Stimulated activated CD4-positive, alpha-beta T cell treated with anti-CD3 and anti-CD28 coated beads, Interleukin-12 subunit alpha, Interleukin-12 subunit beta, amount 100 ng/mL, for 4 hours (primary cell): ENCODE measurements at places on chromosomes 6 and 20.

DNA sequence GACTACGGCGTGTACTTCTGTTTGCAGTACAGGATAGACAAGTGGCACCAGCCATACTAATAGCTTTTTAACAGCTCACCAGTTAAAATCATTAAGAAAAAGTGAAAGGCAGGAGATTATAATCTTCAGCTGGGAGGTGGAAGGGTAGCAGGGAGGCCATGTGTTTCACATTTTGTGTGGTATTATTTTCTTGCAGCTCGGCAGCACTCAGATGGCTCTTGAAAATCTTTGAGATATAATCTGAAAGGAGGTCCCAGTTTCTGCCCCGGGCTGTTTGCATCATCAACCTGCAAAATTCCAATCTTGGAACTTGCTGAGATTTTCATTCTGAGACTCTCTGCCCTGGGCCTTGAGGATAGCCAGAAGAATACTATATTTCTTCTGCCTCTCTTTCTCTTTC, 87.5 kb upstream of the HDAC2 start:
- DNase-seq = no peak

DNA sequence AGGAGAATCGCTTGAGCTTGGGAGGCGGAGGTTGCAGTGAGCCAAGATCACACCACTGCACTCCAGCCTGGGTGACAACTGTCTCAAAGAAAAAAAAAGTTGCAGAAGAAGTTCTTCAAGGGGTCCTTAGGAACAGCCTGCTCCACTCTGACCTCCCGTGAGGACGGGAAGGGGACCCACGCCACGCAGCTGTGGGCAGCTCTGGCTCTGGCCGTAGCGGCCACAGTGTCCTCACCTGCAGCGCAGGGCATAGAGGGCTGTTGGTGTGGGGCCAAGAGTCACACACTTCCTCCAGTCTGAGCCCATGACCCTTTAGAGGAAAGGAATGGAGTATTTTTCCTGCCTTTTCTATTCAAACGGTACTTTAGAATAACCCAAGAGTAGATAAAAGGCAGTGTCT, 5.4 kb downstream of the NTSR1 start:
- DNase-seq = no peak

DNA sequence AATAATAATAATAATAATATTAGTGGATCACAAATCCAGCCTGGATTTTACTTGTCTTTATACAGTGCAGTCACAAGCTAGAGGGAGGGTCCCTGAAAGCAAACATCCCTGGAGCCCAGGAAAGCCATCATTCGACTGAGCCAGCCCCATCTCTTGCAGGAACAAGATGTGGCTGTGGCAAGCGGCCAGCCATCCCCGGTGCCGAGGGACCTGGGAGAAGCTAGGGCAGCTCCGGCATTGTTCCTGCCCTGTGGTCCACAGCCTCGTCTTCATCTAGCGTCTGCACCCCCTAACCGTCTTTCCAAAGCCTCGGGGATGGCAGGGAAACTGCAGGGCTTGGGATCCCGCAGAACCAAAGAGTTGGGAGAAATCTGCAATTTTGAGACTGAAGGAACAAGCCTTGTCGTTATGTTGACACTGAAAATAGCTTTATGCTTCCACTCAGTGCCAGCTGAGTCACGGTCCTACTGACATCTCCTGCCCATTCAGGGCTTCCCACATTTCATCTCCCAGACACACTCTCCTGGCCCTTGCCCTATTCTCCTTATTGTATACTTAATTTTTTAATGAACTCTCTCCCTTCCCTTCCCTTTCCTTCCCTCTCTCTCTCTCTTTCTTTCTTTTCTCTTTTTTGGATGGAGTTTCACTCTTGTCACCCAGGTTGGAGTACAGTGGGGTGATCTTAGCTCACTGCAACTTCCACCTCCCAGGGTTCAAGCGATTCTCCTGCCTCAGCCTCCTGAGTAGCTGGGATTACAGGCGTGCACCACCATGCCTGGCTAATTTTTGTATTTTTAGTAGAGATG, 62.5 kb upstream of the ZNFX1 start:
- no peak for DNase-seq

GRCh38 chr6:39906318-39906761, 27.9 kb downstream of the MOCS1 start:
- no peak for DNase-seq

GRCh38 chr6:35231563-35231962, 17.8 kb downstream of the SCUBE3 start:
- no peak for DNase-seq

GRCh38 chr6:169841251-169841650, 89.8 kb downstream of the ERMARD start:
- no peak for DNase-seq

DNA sequence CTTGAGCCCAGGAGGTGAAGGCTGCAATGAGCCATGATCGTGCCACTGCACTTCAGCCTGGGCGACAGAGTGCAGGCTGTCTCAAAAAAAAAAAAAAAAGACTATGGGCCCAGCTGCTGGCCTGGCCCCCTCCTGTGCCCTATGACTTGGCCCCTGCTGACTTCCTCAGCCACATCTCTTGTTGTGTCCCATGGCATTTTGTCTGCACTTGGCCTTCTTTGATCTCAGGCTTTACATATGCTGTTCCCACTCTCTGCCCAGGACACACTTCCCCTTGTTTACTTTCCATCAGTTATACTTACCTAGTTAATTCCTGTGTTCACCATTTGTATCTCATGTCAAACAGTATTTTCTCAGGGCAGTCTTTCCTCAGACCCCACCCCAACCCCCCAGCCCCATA, 44.5 kb downstream of the RPRD1B start:
- no peak for DNase-seq

DNA sequence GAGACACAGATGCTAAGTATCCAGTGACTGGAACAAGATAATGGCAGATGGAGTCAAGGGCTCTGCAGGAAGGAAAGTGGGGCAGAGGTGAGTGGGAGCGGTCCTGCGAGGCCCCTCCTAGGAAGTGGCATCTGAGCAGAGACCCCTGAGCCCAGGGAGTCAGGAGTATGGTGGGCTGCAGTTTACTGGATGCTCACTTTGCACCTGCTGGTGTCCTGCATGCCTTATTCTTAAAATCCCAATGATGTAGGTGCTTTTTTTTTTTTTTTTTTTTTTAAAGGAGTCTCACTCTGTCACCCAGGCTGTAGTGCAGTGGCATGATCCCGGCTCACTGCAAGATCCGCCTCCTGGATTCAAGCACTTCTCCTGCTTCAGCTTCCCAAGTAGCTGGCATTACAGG, 5.6 kb downstream of the CEBPB start:
- no peak for DNase-seq

DNA sequence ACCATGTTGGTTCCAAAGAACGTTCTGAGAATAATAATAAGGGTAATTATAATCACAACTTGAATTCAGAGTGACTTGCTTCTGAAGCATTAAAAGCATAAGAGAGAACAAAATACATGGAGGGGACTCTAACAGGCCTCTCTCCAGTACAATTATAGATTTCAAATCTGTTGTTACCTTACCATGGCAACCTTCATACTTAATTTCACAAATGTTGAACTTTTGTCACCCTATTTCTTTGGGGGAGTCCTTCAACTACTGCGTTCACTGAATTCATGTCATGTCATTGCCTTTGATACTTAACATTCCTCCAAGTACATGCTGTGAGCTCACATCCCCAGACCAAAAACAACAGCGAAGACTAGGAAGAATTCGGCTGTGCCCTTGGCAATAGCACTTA, 104.0 kb downstream of the MKKS start:
- no peak for DNase-seq

- no peak for DNase-seq
Measured at GRCh38 chr6:66291905-66292304, 584.9 kb upstream of the EYS start.

DNA sequence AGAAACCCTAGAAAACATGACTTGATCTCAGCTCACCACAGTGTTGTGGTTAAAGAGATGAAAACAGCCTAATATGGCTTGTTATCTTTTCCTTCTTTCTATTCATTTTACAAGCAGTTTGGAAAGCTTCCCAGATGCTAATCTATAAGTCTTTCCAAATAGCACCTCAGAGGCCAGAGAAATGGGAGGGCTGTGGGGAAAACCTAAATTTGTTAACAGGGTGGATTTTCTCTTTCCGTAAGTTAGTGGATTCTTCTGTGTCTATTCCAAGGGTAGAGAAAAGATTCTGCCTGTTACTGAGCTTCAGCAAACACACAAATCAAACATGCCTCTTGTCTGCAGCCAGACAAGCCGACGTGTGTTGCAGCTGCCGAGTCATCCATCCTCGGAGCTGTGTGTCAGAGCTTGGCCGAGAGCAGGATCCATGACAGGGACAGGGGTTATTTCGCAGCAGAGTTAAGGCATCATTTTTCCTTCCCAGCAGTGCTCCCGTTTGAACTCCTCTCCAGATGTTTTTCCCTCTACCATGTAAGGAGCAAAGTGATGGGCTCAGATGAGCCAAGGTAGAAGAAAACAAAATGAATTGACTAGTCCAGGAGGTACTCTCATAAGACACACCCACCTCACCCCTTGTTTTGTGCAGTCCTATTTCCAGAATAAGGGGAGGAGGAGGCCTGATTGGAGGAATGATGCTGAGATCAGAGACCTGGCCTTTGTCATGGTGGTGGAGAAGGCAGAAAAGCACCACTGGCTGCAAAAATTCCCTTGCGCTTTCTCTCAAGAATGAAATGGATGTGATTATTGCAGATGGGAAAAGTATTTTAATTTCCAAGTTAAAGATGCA, 560.0 kb downstream of the C6orf118 start:
- DNase-seq = no peak

GRCh38 chr6:105867277-105867676, 218.9 kb upstream of the PRDM1 start:
- no peak for DNase-seq

DNA sequence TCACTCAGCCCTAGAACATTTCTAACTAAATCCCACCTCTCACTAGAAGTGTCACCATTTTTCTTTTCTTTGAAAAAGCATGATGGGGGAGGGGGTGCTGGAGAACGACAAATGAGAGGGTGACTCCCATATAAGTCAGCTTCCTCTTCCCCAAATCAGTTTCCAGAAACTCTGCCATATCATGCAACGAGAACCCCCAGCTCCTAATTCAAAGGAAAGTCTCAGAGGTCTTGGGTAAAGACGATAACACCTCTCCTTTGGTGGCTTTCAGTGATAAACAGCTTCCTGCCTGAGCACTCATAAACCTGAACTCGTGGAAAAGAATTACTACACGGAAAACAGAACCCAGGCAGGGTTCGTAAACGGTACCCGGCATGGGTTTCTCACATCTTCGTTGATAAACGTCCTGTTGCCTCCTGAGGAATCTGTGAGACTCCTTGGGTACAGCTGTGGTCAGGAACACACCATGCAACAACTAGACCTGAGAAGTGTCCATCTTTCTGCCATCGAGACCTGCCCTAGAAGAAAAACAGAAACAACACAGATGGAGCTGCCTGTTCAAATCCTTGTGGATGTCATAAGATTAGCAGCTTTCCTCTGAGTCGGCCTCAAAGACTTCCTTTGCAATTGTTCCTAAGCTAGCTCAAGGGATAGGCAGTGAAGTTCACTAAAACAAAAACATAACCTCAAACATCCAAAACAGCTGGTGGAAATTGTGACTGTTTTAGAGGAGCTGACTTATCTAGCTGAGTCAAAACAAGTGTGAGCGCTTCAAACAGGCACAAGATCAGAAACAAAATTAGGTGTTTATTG, 185.8 kb upstream of the PRDM1 start:
- no peak for DNase-seq

- no peak for DNase-seq
Measured at GRCh38 chr20:13449868-13450434, 188.8 kb downstream of the TASP1 start.

DNA sequence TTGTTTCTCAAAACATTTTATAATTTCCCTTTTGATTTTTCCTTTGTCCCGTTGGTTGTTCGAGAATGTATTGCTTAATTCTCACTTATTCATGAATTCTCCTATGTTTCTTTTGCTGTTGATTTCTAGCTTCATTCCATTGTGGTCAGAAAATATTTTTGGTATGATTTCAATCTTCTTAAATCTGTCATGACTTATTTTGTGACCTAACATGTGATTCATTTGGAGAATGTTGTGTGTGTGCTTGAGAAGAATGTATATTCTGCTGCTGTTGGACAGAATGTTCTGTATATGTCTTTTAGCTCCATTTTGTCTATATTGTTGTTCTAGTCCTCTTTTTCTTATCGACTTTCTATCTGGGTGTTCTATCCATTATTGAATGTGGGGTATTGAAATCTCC, 286.2 kb upstream of the RNF217 start:
- DNase-seq = no peak

GRCh38 chr20:38128691-38129090, 36.4 kb downstream of the TGM2 start:
- no peak for DNase-seq

- DNase-seq = no peak
Measured at GRCh38 chr20:36155991-36156390, 1.5 kb downstream of the EPB41L1 start.

GRCh38 chr6:15569035-15569995, 93.5 kb downstream of the DTNBP1 start:
- no peak for DNase-seq

DNA sequence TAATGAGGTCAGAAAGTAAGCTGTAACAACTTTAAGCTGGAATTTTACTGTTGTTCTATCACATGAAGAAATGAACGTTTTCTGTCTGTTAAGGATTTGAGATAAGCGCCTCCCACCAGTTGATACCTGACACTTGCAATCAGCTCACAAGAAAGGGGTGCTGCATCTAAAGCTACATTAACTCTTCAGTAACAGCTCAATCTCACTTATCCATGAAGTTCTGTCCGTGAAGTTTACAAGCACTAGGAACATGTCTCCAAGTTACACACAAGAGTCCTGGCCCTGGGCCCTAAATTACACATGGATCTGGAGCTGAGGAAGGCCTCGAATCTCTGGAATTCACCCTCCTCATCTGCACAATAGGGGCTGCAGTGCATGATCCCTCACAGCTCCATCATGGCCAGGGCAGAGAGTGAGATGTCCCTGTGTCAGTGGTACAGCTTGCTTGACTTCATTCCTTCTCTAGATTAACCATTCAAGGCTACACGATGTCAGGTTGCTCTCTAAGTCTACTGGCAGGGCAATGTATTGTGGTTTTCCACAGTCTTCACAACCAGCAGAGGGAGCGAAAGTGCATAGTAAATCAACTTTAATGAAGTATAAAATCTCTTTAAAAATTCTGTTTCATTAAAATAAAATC, 182.4 kb upstream of the MCHR2 start:
- DNase-seq = no peak
